Stimulated activated CD8-positive, alpha-beta memory T cell treated with anti-CD3 and anti-CD28 coated beads, Interleukin-15, amount 100 ng/mL, for 48 hours (primary cell): ENCODE measurements at places on chromosomes 16 and 17.

- no peak for DNase-seq
Measured at GRCh38 chr16:82891918-82892317, 265.1 kb downstream of the CDH13 start.

DNA sequence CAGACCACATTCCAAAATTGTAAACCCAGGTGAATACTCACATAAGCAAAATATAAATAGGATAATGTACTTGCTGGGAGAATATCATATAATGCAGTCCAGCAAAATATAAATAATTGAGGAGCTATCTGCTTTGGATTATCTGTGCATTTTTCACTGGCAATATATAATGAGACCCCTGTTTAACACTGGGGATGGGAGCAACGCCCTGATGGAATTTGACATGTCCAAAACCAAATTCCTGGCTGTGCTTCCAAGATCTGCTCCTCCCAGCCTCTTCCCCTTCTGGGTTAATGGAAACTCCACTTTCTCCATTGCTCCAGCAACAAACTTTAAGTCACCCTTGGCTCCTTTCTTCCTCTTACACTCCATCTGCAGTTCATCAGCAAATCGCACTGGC lies 35.5 kb upstream of the HLF start:
- DNase-seq, result no peak

DNA sequence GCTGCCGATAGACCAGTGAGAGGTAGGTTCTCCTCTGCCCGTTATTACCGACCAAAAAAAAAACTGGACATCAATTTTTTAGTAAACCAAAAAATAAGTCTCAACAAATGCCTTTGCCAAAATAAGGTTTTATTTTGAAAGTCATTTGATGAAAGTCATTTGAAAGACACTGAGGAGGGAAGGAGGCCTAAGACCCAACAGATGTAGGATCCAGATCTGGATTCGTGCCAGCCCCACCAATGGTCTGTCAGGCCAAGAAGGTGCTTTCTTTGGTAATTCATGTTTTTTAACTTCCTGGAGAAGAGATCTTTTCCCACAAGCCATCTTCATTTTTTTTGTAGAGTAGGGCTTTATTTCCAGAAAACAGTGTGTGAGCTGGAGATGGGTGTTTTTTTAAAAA lies 18.1 kb downstream of the NTAN1 start:
- DNase-seq, result no peak

DNA sequence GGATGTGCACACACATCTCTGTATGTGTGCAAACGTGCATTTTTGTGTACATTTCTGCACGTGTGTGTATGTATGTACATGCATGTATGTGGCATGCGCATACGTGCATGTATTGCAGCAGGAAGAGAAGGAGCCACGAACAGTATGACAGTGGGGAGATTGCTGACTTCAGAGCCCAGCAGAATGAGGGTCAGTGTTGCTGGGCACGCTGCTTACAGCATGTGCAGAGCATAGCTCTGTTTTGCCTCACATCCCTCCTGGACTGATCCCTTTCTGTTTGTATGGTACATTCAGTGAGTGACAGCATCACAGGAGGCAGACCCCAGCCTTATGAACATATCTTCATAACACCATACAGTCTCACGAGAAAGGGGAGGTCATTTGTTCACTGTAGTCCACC lies 934.0 kb upstream of the EEF2KMT start:
- no peak for DNase-seq

DNA sequence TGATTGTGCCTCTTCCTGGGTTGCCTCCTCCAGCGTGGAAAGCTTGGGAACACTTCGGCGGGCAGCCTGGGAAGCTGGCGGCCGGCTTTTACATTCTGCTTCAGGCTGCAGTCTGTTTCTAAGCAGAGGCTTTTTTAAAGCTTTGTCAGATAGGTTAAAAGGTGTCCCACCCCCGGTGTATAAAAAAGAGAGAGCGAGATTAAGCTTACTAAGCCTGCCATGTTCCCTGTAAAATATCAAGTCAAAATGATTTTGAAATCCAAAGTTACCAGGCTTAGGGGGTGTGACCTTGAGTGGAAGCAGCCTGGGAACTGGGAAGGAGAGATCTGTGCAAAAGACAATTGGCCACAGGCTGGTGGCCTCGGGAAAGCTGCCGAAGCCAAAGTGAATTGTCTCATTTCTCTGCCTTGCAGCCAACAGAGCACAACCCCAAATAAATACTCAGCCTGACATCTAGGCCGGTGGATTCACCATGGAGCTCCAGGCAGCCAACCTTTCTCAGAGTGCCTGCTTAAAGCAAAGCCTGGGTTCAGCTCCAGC lies 254.5 kb downstream of the FTO start:
- no peak for DNase-seq

DNA sequence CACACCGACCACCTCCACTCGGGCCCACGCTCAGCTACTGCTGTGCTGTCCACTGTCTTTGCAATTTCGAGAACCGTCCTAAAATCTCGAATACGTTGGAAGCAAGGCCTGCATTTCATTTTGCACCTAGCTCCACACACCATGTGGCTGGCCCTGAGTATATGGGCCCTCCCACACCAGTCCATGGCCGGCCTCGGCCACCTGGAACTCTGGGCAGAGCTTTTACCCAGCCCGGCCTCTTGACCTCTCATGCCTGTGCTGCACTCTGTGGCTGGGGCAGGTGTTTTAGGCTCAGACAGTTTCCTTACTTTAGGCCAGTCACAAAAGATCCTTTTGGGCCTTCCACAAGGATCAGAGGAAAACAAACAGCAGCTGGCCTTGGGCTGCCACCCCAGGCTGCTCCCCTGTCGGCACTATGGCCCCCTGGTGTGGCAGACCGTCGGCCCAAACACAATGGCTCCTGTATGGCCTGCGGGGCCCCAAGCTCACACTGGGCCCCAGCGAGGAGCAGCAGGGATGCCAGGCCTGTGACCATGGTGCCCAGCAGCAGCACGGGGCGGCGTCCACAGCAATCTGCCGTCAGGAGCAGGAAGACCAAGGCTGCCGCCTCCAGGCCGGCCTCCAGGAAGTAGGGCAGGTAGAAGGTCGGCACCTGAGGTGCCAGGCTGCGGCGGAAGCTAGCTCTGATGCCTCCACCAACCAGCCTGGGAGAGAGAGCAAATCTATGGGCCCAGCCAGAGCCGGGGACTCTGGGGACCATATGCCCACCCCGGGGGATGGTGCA lies 2.5 kb downstream of the SLC22A31 start:
- DNase-seq, result no peak

GRCh38 chr17:40646791-40647623 lies 611 bp downstream of the SMARCE1 start:
- peak; percentile 16 for DNase-seq

- no peak for DNase-seq
Measured at GRCh38 chr17:36055921-36056520, 8.1 kb upstream of the CCL18 start.

DNA sequence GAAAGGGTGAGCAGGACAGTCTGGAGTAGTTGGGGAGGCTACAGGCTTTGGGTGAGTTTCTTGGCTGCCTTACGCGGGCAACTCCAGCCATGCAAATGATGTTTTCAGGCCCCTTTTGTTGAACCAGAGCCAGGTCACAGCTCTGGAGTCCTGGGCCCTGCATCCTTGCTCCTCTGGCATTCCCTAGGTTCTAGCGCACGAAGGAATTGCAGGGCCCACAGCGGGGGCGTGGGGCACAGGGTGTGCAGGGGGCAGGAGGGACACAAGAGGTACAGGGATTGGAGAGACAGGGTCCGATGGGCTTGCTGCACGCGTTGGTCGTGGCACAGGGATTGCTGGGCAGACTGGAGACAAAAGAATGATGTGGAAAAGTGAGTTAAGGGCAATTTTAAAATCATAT lies 3.6 kb downstream of the KRT31 start:
- no peak for DNase-seq

GRCh38 chr16:54722210-54722676 lies 208.4 kb upstream of the IRX5 start:
- no peak for DNase-seq

GRCh38 chr17:67477687-67478086 lies 100.6 kb downstream of the PITPNC1 start:
- peak; percentile 54 for DNase-seq

GRCh38 chr16:79047337-79047736 lies 553.2 kb downstream of the MAF start:
- no peak for DNase-seq

GRCh38 chr17:80880648-80880985 lies 111.0 kb upstream of the CHMP6 start:
- DNase-seq, result no peak

- no peak for DNase-seq
Measured at GRCh38 chr17:67492824-67493517, 115.9 kb downstream of the PITPNC1 start.

DNA sequence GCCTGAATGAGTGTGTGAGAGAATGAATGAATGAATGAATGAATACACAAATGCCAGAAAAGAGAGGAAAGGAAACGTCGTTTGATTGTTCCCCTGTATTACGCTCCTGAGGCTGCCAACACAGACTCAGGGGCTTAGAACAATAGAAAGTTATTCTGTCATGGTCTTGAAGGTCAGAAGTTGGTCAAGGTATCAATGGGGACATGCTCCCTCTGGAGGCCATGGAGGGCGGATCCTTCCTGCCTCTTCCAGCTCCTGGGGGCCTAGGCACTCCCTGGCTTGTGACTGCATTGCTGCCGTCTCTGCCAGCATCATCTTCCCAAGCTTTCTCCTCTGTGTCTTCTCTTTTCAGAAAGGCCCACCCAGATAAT lies 1.5 kb upstream of the SLC38A8 start:
- no peak for DNase-seq

GRCh38 chr16:81442220-81442915 lies 2.2 kb upstream of the CMIP start:
- no peak for DNase-seq

DNA sequence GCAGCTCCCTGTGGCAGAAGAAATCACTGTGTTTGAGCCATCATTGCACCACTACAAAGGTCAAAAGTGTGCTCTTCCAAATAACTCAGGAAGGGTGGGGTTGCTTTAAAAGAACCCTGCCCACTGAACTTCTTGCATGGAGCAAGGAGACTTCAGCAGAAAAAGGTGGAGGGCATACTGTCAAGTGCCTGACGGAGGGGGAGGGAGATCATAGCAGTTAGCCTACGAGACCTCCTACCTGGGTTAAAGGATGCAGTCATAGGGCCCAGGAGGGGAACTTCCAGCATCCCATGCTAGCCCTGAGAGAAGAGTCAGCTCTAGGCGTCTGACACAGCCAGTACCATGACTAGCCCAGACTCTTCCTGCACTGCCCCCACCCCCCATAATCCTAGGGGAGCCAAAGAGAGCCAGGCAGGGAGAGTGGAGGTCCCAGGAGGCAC lies 45.3 kb upstream of the MSI2 start:
- DNase-seq, result no peak

- no peak for DNase-seq
Measured at GRCh38 chr16:77789085-77790008, 983 bp downstream of the VAT1L start.

GRCh38 chr17:27530764-27531391 lies 74.6 kb downstream of the KSR1 start:
- DNase-seq, result no peak

DNA sequence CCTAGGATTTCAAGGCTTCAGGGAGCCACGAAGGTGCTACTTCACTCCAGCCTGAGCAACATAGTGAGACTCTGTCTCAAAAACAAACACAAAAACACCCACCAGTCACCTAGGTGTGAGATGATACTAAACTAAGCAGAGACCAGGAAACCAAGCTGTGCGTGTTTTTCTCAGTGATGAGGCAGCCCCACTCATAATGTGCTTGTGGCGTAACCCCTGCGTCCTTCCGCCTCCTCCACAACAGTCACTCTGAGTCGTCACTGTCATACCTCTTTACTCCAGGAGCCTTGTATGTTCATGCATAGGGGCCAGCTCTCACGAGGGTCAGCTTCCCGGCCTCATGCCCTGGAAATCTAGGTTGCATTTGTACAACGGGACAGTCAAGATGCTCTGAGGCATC lies 31.1 kb upstream of the SLC47A1 start:
- DNase-seq, result peak; percentile 17

GRCh38 chr17:44970136-44970741 lies 2.1 kb upstream of the C1QL1 start:
- no peak for DNase-seq

DNA sequence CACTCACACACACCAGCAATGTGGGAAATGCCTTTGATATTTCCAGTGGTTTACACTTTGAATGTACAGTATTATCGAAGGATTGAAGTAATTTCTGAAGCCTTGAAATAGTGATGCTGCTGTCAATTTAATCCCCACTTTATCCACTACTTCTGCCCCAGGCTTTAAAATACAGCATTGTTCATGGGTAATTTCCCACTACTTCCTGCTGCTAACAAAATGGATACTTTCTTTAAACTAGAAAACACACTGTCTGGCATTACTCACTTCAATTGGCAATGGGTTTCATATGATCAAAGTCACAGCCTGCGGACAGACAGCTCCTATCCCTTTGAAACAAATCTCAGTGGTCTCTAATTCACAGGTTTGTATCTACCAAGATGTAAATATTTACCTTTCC lies 292.2 kb downstream of the CDH11 start:
- DNase-seq, result no peak

- DNase-seq, result no peak
Measured at GRCh38 chr17:17401271-17401781, 75.5 kb upstream of the MED9 start.

DNA sequence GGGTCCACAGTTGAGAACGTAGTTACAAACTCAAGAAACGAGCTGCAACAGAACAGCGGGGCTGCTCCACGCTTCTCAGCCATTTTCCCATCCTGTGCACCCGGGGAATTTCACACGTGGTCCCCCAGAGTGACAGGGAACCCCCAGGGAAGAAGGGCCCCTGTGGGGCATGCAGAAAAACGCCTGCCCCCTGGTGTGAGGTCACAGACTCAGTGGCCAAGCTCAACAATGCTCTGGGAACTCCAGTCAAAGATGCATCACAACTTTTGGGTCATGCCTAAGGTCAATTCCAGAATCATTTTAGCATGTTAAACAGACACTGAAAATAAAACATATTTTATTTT lies 115.4 kb downstream of the ZNF778 start:
- no peak for DNase-seq

DNA sequence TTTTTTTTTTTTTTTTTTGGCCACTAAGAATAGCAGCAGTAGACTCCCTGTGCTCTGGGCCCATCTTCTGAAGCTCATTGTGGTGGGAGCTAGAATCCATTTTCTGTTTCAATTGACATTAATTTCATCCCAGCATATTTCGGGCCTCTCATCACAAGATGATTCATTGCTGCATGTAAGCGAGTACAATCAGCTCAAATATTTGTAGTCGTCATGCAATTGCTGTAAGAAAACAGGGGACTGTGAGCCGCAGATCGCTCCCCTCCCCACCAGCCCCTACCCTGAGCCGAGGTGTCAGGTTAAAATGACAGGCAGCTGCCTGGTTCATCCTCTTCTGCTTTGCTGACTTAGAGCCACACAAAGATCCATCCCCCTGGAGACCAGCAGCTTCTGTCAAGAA lies 358.8 kb upstream of the CDH5 start:
- DNase-seq, result no peak

DNA sequence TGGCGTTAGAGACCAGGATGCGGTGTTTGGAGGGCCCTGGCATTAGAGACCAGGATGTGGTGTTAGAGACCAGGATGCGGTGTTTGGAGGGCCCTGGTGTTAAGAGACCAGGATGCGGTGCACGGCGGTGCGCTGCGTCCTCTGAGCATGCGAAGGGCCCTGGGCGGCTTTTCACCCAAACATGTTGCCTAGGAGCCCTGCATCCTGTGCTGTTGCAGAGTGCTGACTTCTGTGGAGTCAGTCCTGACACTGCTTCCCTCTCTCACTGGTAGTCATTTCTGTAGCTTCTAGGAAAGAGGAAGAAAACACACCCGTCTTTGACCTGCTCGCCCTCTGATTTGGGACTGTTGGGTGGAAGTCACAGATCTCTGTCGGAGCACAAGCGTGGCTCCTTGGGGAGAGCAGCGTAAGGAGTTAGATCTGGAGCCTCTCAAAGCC lies 141.2 kb downstream of the LAT start:
- DNase-seq, result no peak
